Mesenchymal stem cell (in vitro differentiated cells and primary cell): ENCODE measurements at places on chromosomes 5 and 9.

- H3K4me3 ChIP-seq = no peak overlapping the region
- no peaks in the 10 kb centered on the region for H3K36me3 ChIP-seq
- DNase-seq = no peak
- H3K27ac ChIP-seq = no peak overlapping the region
Observed at GRCh38 chr9:134935056-134935640, 17.4 kb upstream of the FCN1 start.

DNA sequence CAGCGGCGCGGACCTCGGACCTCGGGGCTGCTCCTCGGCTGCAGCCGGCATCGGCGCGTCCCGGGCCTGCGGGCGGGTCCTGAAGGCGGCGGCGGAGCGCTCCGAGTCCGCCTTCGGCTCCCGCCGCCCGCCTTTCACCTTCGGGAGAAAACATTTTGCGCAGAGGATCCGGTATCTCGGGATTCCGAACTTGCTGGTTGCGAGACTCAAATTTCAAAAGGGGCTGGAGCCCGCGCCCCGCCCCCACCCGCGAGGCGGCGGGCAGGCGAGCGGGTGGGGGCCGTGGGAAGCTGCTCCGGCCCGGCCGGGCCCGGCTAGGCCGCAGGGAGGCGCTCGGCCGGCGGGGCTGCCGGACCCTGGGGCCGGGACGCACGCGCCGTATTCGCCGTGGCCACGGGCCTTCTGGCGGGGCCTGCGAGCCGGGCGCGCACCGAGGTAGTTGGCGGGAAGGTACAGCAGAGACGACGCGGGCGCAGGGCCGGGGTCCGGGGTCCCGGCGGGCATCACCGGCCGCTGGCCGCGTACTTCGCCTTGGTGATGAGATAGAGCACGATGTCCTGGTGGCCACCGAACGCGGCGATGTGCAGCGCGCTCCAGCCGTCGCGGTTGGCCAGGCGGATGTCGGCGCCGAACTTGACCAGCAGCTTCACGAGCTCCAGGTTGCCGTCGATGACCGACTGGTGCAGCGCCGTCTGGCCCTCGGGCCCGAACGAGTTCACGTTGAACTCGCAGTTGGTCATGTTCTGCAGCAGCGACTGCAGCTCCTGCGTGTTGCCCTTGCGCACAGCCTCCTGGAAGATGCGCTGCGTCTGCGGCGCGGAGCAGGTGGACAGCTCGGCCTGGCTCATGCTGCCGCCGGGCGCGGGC lies 757 bp downstream of the NRARP start:
- peak; percentile 64 for DNase-seq
- H3K36me3 ChIP-seq = no peaks in the 10 kb centered on the region
- H3K27ac ChIP-seq = no peak overlapping the region
- H3K27me3 ChIP-seq = peaks cover 91% of the 10 kb centered on the region

- no peaks in the 10 kb centered on the region for H3K36me3 ChIP-seq
- H3K4me1 ChIP-seq = no peaks in the 10 kb centered on the region
- no peak overlapping the region for H3K27ac ChIP-seq
Observed at GRCh38 chr9:97186493-97186892, 121.0 kb upstream of the CCDC180 start.

- H3K4me1 ChIP-seq = no peaks in the 10 kb centered on the region
- peaks cover 38% of the 10 kb centered on the region for H3K27me3 ChIP-seq
- no peak for DNase-seq
- no peak overlapping the region for H3K4me3 ChIP-seq
- no peaks in the 10 kb centered on the region for H3K36me3 ChIP-seq
Observed at GRCh38 chr9:135221951-135222631, 134.6 kb downstream of the OLFM1 start.

- peaks cover 5% of the 10 kb centered on the region for H3K4me1 ChIP-seq
- no peak overlapping the region for H3K27ac ChIP-seq
- no peak for DNase-seq
- no peaks in the 10 kb centered on the region for H3K36me3 ChIP-seq
- no peak overlapping the region for H3K4me3 ChIP-seq
- H3K27me3 ChIP-seq = no peaks in the 10 kb centered on the region
Observed at GRCh38 chr9:81380504-81381359, 308.6 kb downstream of the TLE1 start.

DNA sequence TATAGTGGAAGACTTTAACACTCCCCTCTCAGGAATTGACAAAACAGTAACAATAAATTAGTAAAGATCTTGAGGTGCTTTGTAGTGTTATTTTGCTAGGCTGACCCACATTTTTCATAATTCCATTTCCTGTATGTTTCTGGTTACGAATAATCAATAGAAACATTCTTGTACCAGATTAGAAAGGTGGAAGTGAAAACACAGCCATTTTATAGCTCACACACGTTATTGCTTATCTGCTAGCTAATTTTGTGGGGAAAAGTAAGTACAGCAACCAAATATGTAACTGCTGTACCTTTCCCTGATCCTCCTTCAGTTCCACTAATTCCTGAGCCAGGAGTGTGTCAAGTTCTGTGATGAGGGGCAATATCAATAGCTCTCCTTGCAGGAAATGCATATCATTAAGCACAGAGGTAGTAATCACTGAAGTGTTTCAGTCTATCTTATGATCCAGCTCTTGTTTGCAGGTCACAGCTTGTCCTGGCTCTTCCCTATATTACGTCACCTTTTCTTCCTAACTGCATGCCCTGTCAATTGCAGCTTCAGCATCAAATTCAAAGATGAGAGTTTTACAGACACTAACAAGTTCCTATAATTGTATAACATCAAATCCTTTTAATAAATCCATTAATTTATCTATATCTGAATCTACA lies 59.4 kb downstream of the MINAR2 start:
- no peaks in the 10 kb centered on the region for H3K36me3 ChIP-seq
- no peaks in the 10 kb centered on the region for H3K27me3 ChIP-seq
- no peaks in the 10 kb centered on the region for H3K4me1 ChIP-seq
- no peak overlapping the region for H3K27ac ChIP-seq
- no peak overlapping the region for H3K4me3 ChIP-seq

GRCh38 chr5:52620315-52620714 lies 167.4 kb upstream of the ITGA1 start:
- H3K27ac ChIP-seq = no peak overlapping the region
- no peak for DNase-seq
- H3K36me3 ChIP-seq = no peaks in the 10 kb centered on the region
- H3K4me1 ChIP-seq = no peaks in the 10 kb centered on the region
- no peak overlapping the region for H3K4me3 ChIP-seq
- no peaks in the 10 kb centered on the region for H3K27me3 ChIP-seq

DNA sequence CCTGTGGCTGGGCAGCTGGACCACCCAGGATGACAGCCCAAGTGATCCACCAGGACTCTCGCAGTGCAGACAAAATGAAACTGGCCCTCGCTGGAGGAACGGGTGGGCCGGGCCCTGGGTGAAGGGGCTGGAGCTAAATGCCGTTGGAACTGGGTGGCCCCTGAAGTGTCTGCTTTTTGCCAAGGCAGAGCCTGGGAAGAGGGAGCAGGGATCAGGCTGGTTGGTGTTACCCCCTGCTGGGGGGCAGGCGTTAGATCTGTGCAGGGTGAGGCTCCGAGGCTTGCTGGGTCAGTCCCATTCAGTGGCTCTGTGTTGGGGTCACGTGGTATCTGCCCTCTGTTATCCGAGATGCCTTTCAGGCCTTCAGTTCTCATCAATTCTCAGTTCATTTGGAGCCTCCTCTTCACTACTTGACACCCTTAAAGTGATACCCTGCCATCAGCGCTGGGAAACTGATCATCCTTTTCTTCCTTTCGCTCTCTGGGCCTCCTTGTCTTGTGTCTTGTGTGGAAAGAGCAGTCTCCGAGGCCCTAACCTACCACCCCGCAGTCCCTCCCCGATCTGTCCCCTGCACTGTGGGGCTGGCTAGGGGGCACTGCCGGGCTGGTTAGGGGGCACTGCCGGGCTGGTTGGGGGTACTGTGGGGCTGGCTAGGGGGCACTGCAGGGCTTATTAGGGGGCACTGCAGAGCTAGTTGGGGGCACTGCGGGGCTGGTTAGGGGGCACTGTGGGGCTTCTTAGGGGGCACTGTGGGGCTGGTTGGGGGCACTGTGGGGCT lies 37.3 kb downstream of the COL5A1 start:
- H3K4me1 ChIP-seq = peaks cover 46% of the 10 kb centered on the region
- no peaks in the 10 kb centered on the region for H3K27me3 ChIP-seq
- peaks cover 12% of the 10 kb centered on the region for H3K36me3 ChIP-seq
- DNase-seq = no peak

DNA sequence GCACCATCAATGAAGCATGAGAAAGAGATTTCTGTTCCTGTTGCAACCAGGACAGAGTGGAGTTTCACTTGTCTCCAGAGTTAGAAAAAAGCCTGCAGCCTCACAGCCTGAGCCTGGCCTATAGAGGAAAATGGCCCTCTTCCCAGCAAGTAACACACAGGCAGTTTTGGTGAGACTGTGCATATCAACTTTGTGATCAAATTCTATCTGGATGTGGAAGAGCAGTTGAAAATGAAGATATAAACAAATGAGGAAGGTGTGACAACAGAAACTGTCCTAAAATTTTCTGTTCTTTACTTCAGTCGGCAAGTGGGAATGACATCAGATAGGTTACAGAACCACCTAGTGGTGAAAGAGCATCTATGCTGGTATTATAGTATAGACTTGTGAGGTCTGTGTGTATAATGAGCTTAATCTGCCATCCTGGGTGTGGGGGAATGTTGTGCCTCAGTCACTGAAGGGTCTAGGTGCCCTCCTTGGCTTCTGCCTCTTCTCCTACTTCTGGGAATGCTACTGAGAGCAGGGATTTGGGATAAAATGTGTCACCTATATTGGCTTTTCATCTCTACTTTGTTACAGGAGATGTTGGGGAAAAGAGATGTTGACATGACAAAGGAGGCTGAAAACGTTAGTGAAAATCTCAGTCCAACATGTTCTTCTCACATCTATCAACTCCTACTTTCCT lies 28.2 kb downstream of the YIPF5 start:
- H3K4me3 ChIP-seq = no peak overlapping the region
- no peaks in the 10 kb centered on the region for H3K36me3 ChIP-seq
- no peak overlapping the region for H3K27ac ChIP-seq
- H3K4me1 ChIP-seq = no peaks in the 10 kb centered on the region
- DNase-seq = peak; percentile 62

GRCh38 chr5:160352308-160352707 lies 18.1 kb downstream of the C1QTNF2 start:
- no peak overlapping the region for H3K4me3 ChIP-seq
- no peaks in the 10 kb centered on the region for H3K4me1 ChIP-seq
- H3K36me3 ChIP-seq = no peaks in the 10 kb centered on the region
- no peaks in the 10 kb centered on the region for H3K27me3 ChIP-seq

DNA sequence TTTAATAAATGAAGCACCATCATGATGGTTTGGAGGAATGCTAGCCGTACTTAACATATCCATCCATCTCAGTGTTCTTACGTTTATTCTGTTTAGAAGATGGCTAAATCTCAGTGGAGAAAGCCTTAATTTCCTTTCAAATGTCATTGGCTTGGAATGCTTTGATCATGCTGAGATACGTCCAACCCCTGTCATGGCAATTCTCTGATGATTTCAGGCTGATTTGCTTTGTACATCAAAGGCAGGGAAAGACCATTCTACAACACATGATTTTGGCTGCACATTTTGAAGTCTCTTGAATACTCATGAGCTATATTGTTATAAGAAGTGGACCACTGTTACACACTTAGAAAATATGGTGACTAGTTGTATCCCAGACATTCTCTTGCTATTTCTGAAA lies 1048.4 kb downstream of the MAT2B start:
- H3K36me3 ChIP-seq = no peaks in the 10 kb centered on the region
- H3K27me3 ChIP-seq = no peaks in the 10 kb centered on the region
- no peak overlapping the region for H3K4me3 ChIP-seq
- no peak for DNase-seq
